ENCODE measurements at places on chromosomes 7 and 10.
A peak's percentile ranks its signal among the peaks of the same experiment; 100 is the strongest.

GRCh38 chr7:149713061-149713730 is 60.2 kb downstream of the ZNF467 start:
- no peak for DNase-seq

DNA sequence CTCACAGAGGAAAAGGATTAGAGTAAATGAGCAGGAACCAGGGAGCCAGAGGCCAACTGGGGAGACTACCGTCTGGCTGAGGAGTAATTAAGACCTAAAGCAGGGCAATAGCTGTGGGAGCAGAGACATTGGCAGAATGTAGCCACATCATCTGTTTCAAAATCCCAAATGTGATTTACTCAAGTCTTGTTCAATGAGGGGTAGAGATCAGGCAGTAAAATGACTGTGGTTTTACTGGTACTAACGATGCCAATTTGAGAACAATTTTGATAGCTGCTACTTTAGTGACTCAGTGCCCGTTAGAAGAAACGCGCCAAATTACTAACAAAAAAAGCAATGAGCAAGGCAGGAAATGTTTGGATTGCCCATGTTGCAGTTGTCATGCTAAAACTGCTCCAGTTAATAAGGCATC is 12.7 kb upstream of the MIOS start:
- peak; percentile 60 for DNase-seq

DNA sequence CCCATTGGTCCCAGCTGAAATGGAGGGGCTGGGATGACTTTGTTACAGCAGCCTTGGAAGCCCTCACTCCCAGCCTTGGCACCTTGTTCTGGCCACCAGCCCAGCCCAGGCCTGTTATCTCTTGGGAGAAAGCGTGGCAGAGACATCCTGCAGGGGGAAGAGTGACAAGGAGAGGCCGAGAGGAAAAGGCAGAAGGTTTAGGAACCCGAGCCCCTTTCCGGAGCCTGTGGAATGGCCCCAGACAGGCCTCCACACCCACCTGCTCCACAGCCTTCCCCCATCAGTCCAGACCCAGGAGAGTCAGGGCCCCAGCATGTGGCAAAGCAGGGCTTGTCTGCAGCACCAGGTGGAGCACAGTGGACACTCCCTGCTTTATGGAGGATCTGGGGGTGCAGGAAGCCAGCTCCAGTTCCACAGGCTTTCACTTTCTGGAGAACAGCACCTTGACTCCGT is 24.1 kb upstream of the TRIM8 start:
- DNase-seq, result no peak

- peak; percentile 1 for DNase-seq
These were observed 9.4 kb upstream of the GATA3 start for GRCh38 chr10:8044908-8045725.

GRCh38 chr7:133428876-133429275 is 176.0 kb downstream of the EXOC4 start:
- DNase-seq, result no peak

- DNase-seq, result no peak
These were observed 50.4 kb upstream of the WNT16 start for GRCh38 chr7:121278120-121279021.

- DNase-seq, result no peak
These were observed 193.7 kb downstream of the PTPN20 start for GRCh38 chr10:47104786-47105385.

GRCh38 chr7:131040467-131040932 is 287.2 kb upstream of the MKLN1 start:
- DNase-seq, result peak; percentile 76

DNA sequence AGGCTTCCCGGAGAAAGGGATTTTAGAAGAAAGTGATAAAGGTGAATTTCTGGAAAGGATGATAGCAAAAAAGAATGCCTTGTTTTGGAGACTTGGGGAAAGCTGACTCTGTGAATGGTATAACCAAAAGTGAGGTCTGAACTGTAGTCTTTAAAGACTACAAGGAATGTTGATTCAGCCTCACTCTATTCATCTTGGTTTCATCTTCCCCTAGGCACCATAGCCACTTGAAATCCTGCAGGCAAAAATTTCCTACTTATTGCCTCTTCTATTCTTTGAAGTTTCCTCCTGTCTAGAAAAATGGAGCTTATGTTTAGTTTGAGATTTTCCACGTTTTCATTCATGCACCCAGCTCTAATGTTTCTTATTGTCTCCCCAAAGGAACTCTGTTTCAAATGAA is 518.0 kb downstream of the AUTS2 start:
- no peak for DNase-seq

GRCh38 chr7:17369691-17370426 is 71.4 kb downstream of the AHR start:
- DNase-seq, result no peak

DNA sequence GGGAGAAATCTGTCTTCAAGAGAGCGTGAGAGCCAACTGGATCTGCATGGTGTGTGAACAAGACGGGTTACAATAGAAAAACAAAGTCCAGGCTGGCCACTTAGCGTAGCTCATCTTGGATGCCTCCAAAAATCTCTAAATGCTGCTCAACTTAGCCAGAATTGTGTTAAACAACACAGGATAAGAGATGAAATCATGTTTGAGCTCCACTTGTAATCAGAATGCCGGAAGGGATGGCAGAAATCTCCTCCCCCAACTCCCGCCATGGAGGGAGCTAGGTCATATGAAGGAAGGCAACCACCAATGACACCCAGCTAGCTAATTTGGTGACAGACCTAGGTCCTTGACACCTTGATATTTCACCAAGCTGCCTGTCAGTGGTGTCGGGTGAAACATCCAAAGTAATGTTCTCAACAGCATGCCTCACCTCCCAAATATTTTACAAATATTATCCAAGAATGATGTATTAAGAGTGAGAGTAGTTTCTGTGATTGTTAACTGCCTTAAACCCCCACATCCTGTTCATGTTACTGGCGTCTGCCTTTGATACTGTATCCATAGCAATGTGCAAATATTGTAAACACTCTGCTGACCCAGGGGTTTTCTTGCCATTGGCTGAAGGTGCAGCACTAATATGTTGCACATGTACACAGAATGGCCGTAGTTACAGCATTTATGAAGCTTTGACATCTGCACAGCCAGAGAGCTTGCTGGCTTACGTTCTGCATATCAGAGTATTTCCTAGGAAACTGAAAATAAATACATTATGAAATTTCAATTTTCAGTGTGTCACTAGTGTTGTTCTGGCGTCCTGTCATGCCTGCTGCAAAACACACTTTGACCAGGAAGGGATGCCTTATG is 25.8 kb downstream of the TMEM254 start:
- DNase-seq, result no peak

- DNase-seq, result no peak
These were observed 15.5 kb downstream of the AOAH start for GRCh38 chr7:36708767-36709166.

GRCh38 chr10:26725837-26726727 is 28.6 kb downstream of the PDSS1 start:
- DNase-seq, result peak; percentile 32

Measured in NCI-H2227 treated with DMSO at 0.1 percent for 48 hours (cell line).